ENCODE measurements at places on chromosomes 13 and 19.

GRCh38 chr19:45175515-45176345 lies 2.3 kb downstream of the TRAPPC6A start:
- no peak for DNase-seq

DNA sequence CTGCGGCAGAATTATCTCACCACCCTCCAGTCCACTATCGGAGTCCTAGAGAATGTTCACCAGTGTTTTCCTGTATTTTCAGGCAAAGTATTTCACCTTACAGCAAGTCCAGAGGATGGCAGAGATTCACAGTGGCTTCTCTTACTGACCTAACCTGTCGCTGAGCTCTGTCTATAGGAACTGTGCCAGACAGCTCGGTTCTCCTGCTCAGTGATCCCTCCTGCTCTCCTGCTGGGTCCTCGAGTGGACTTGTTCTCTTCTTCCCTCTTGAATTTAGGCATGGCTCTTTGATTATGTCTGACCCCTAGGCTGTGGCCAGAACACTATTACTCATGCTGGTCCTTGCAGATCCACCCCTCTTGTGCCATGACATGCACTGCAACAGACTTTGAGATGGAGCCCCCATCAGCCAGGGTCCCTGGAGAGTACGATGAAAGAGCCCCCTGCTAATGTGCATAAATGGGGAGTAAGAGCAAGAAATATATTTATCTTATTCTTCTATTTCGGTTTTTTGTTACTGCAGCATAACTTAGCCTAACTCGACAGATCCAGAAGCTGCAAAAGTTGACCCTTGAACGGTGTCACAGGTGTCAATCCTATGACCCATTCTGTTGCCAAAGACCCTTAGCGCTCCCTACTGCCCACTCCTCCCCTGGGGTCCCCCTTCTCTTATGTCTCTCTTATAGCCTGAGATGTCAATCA lies 439.4 kb downstream of the ZNF536 start:
- no peak for DNase-seq

GRCh38 chr13:21429211-21429610 lies 29.9 kb downstream of the ZDHHC20 start:
- DNase-seq: no peak

- no peak for DNase-seq
Observed at GRCh38 chr19:46067691-46068090, 26.9 kb upstream of the IGFL4 start.

GRCh38 chr19:55485439-55486011 lies 537 bp downstream of the NAT14 start:
- peak; percentile 36 for DNase-seq

- peak; percentile 64 for DNase-seq
Observed at GRCh38 chr13:113904411-113904810, 40.5 kb upstream of the GAS6 start.

DNA sequence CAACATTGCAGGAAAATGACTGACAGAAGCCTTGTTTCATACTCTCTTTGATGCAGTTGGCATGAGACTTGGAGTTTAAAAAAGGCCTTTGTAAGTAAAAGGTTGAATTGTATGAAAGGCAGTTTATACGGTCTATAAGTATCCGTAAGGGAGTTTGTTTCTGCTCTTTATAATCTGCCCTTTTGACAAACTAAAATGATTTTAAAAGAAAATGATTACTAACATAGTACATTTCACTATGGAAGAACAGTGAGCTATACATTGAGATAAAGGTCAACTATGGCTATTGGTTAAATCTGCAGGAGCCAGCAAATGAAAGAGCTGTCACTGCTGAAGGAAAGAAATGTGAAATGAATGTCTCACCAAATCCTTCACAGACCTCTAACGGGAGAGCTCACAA lies 296.1 kb upstream of the SLITRK6 start:
- DNase-seq: no peak

- DNase-seq: peak; percentile 72
Observed at GRCh38 chr13:30847650-30848307, 58.3 kb upstream of the MEDAG start.

DNA sequence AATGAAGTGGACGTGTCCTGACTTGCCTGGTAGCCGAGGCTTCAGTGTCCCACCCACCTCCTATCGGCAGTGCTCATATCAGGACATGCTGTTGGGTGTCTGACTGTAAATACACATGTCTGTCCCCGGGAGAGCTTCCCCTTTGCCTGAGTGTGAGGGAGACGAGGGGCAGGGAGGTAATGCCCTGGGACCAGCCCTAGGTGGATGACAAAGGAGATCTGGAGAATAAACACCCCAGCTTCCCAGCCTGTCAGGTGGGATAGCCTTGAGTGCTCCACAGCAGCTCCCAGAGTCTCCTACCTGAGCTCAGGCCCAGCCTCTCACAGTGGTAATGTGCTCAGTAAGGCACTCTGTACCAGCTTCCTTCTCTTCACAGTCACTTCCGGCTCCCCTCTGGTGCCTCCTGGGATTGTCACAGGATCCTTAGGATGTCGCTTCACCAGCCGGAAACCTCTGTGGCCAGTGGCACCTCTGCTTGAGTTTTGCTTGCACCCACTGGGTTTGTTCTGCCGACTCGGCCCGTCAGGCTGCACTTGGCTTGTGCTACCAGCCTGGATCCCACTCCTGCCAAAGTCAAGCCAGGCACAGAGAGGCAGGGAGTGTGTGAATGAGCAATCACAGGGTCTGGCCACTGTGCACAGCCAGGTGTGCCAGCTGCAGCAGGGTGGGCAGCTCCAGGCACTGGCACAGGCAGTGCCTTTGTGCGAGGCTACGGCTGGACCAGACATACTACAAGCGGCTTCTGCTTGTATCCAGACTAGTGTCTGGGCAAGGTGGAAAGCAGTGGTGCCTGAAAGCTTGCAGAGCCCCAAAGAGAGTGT lies 54.4 kb upstream of the RGCC start:
- DNase-seq: no peak

GRCh38 chr13:101416181-101417042 lies at the start of gene NALCN:
Gene NALCN (minus strand): TSS chr13:101416508. CDS start chr13:101399126, 17,382 bp downstream.
- no peak for DNase-seq
